ENCODE measurements at places on chromosomes 16 and 17.

DNA sequence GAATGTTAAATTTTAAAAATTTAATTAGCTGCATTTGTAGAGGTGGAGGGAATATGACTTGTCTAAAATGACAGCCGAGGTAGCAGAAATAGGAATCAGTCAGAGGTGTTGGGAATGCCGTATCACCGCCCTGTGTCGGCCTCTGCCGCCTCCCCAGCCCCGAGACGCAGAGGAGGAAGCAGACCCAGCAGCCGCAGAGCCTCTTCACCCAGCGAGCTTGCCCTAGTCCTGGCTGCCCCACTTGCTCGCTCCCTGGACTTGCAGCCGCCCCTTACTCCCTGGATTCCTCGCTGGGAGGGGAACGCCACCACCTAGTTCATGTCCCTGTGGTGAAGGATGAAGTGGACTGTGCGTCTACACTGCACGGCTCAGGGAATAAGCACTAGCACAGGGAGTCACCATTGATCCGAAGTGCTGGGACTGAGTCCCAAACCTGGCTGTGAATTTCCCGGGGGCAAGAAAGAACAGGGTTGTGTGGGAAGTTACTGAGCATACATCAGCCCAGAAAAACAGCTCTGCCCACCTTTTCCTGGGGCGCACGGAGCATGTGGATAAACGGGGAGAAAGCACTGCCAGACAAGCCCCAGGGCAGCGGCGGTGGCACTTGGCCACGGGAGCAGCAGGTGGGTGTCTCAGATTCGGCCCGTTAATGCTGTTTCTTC, 76.8 kb downstream of the RPTOR start:
- H3K27me3 ChIP-seq, result no peaks in the 10 kb centered on the region
- no peak overlapping the region for H3K4me3 ChIP-seq
- no peak for DNase-seq
- no peak overlapping the region for H3K27ac ChIP-seq
- no peaks in the 10 kb centered on the region for H3K36me3 ChIP-seq
- H3K4me1 ChIP-seq, result no peaks in the 10 kb centered on the region

DNA sequence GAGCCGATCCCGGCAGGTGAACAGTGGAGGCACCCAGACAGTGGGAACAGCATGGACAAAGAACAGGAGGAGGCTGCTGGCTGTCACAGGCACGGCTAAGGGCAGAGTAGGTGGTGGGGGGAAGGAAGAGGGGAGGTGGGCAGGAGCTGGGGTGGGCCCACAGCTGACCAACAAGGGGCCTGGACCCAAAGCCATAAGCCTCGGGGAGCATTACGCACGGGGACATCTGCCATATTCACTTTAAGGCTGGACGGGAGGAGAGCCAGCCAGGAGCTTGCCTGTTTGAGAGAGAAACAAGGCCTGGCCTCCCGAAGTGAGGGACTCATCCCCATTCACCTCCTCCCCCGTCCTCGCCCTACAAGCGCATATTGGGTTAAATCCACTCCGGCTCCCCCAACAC, 19.6 kb upstream of the HAP1 start:
- no peak overlapping the region for H3K27ac ChIP-seq
- DNase-seq, result no peak

GRCh38 chr16:85882181-85882810, 16.7 kb upstream of the IRF8 start:
- no peak overlapping the region for H3K4me3 ChIP-seq
- H3K27ac ChIP-seq, result no peak overlapping the region
- H3K27me3 ChIP-seq, result no peaks in the 10 kb centered on the region
- no peaks in the 10 kb centered on the region for H3K36me3 ChIP-seq
- H3K4me1 ChIP-seq, result no peaks in the 10 kb centered on the region
- DNase-seq, result peak; percentile 16

GRCh38 chr16:13070268-13070667, 168.9 kb downstream of the SHISA9 start:
- H3K27me3 ChIP-seq, result no peaks in the 10 kb centered on the region
- H3K27ac ChIP-seq, result no peak overlapping the region
- H3K36me3 ChIP-seq, result no peaks in the 10 kb centered on the region
- no peaks in the 10 kb centered on the region for H3K4me1 ChIP-seq
- no peak overlapping the region for H3K4me3 ChIP-seq
- DNase-seq, result no peak

GRCh38 chr16:72598696-72599095, 426.7 kb upstream of the PMFBP1 start:
- no peaks in the 10 kb centered on the region for H3K4me1 ChIP-seq
- H3K27ac ChIP-seq, result no peak overlapping the region
- DNase-seq, result no peak
- H3K27me3 ChIP-seq, result no peaks in the 10 kb centered on the region

DNA sequence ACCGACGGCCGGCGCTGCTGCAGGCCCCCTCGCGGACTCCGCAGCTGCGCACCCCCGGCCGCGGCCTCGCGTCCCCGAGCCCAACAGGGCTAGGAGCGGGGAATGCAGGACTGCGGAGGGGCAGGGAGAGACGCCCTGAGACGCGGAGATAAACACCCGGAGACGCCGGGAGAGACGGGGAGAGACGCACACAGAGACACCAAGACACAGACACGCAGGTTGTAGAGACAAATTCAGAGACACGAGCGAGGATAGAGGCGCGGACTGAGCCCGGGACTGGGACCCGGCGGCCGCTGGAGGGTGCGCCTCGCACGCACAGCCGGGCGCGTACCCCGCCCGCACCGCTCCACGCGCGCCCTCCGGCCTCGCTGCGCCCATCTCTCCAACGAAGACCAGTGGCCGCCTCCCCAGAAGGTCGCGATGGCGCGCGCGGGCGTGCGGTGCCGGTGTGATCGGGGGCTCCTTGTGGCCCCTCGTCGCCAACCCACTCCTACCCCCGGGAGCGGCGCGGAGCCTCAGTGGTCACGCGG, 902 bp downstream of the STAC2 start:
- no peaks in the 10 kb centered on the region for H3K36me3 ChIP-seq
- peak overlapping the region; percentile 47 for H3K27ac ChIP-seq
- peaks cover 23% of the 10 kb centered on the region for H3K4me1 ChIP-seq
- H3K4me3 ChIP-seq, result peak overlapping the region; percentile 51
- DNase-seq, result no peak
